ENCODE measurements at places on chromosomes 5 and 9.
A peak's percentile ranks its signal among the peaks of the same experiment; 100 is the strongest.

DNA sequence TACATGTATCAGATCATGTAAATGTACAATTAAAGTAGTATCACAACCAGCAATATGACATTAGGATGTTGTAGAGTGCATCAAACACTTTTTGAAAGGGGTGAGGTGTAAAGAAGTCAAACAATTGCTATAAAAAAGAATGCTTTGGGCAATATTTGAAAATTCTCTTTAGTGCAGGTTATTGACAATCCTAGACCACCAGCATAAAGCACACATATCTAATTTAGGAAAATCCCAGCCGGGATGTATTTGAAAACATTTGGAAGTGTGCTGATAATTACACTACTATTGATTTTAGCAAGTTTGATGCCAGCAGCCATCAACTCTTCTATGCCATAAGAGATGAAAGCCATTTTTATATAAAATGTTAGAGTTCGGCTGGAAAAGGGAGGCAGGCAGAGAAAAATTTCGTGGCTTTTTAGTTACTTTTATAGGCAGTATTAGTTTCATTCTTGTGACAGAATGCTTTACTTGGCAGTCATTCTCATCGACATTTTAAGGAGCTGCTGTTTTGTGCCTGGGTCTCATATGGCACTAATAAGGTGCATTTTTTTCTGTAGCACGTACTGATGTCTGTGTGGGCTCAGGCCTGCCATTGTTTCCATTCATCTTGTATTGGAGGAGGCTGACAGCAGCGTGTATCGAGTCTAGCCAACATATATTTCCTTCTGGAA, 285.7 kb downstream of the AOPEP start:
- DNase-seq: no peak

DNA sequence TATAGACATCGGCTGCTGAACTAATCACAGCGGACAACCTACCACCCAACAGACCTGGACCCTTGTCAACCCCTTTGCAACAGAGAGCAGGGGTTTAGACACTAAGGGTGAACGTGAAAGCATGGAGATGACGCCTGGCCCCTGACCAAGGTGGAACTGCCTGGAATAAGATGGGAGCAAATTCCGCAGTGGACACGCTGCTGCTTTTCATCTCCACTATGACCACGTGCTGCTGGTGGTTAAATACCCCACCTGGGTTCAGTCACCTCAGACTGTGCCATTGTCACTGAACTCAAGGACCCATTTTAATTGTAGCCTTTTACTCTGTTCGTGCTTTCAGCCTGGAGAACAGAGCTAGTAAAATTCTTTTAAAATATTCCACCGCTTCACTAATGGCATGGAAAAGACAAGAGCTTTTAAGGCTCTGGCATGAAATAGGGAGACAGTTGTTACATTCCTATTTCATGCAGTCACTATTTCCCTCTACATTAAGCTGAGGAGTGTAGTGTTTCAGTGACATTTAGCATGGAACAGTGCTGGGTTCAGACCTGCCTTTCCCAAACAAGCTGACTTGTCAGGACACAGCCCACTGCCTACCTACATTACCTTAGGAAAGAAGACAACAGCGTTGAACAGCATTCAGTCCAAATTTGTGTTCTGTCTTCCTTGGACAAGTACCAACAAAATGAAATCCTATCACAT, 96.8 kb downstream of the ANKRD18B start:
- DNase-seq: no peak

- DNase-seq: no peak
Measured at GRCh38 chr5:149363358-149363757, 5.5 kb downstream of the PCYOX1L start.

GRCh38 chr5:107092695-107093094, 578.0 kb downstream of the EFNA5 start:
- DNase-seq: no peak

DNA sequence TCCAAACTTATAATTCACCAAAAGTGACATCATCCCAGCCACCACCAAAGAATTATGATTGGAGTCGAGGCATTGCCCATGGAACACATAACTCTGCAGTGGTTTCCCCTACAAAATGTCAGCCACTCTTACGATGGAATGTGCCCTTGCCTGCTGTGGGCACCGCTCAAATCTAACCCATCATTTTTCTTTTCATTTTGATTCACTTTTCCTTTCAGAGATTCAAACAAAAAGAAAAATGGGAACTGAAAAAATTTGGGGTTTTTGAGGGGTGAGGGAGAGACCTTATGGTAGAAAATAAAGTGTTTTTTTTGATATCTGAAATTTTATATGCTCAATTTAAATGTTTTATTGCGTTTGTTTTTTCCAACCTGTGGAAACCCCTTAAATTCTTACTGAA, 28.1 kb downstream of the SMARCA2 start:
- DNase-seq: no peak

- no peak for DNase-seq
Measured at GRCh38 chr5:109721741-109722140, 32.0 kb downstream of the MAN2A1 start.

- peak; percentile 54 for DNase-seq
Measured at GRCh38 chr9:101479338-101480030, 43.9 kb upstream of the ALDOB start.

- DNase-seq: no peak
Measured at GRCh38 chr5:38079620-38080402, 178.5 kb upstream of the EGFLAM start.

GRCh38 chr5:178536541-178537466, 53.4 kb downstream of the COL23A1 start:
- DNase-seq: no peak

DNA sequence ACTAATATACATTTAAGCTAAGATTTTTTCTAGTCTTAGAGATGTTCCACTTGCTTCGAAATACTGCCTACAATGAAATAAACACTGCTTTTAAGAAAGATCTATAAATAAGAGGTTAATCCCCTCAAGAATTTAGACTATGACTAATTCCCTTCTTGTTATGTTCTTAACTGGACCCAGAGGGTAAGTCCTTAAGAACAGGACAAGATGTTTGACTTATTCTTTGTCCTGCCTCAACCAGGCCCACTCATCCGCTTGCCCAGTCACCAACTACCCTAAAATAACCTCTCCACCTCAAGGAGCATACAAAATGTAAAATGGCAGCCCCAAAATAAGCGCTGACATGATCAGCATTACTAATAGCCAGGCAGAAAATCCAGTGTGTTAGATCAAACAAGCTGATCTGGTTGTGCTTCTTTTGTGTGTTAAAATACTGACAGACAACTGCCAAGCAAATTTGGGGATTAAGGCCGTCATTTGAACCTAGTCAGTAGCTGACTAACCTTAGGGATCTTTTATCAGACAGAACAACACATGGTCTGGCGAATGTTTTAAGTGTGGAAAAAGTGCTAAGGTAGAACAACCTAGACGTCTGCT, 93.7 kb upstream of the SMC5 start:
- no peak for DNase-seq

DNA sequence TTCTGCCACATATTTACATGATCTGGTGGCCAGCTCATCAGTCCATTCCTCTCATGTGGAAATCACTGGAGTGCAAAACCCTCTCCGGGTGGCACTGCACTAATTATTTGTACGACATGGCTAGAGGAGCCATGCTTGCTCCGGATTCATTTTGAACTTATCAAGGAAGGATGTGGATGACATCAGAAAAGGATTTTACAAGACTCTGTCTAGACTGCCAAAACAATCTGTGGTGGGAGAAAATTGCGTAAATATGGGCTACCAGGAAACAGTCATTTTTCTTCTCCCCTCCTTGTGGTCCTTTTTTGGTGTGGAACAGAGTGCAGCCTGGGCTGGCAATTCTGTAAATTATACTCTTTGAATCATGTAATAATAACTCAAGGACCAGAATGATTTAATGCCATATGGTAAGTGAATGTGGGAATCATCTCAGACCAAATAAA, 123.4 kb upstream of the IFNE start:
- no peak for DNase-seq

DNA sequence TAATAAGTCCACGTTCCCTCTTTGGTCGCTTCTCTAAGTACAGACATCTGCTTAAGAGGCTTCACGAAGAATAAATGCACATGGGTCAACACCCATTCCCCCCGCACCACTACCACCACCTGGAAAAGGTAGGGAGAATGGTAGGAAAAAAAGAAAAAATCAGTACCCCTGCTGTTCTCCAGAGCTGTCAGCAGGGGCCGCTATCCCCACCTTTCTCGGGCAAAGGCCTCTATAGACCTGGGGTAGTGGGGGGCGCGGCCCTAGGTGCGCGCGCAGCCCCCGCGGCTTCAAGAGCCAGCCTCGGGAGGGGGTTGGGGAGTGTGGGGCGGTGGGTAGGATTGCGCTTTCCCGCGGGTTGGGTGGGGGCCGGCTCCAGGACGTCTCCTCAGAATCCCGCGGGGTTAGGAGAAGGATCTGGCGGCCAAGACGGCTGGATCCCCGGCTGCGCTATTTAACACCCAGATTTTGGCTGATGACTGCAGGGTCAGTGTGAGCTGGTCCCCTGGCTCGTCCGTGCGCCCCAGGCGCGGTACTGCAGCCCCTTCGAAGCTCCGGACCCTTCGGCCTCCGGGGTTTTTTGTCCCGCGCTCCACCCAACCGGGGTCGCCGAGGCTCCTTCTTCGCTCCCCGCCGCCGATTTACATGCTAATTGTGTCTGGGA, 1.6 kb upstream of the SEMA6A start:
- peak; percentile 85 for DNase-seq

- no peak for DNase-seq
Measured at GRCh38 chr5:152683205-152683604, 278.1 kb upstream of the NMUR2 start.

- DNase-seq: no peak
Measured at GRCh38 chr5:105751908-105752307, 1918.8 kb downstream of the EFNA5 start.

DNA sequence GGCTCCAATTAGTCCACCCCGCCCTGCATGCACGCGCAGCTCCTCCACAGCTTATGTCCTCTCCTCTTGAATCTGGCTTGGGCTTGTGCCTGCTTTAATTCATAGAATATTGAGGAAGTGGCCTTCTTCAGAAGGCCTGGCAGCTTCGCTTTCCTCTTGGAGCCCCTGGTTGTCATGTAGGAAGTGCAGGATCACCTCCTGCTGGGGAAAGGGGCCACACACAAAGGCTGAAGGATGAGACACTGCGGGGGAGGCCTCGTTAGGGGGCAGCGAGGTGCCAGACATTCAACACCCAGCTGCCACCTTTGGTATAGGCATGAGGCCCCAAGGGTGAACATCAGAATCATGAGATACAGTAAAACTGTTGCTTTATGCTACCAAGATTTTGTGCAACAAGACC, 2.7 kb upstream of the CNOT6 start:
- DNase-seq: peak; percentile 11

DNA sequence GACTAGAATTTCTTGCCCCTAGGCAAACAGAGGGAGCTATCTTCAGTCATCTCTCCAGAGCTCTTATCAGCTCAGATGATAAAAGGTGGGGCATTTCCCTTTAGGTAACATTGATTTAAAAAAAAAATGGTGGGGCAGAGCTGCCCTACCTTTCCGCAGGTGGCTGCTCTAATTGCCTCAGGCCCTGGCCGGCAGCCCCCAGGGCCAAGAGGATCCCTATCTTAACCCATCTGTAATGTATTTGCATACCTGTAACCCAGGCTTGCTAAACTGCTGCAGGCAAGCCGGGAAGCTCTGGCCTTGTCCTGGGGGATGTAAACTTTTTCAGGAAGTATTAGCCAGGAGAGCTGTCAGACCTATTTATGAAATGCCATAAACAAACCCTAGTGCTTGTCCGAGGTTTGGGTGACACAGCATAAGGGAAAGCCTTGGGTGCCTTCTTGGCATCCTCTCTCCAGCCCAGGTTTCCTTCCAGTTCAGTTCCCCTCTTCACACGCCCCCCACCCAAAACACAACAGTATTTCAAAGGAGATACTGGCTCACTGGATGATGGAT, 20.9 kb upstream of the ZSWIM6 start:
- no peak for DNase-seq

Measured in WERI-Rb-1 (cell line).